Stromal cell of bone marrow (primary cell): ENCODE measurements at places on chromosomes 2 and 18.

GRCh38 chr18:35139517-35139916 is 98.3 kb downstream of the MAPRE2 start:
- no peak for DNase-seq

- no peak for DNase-seq
Observed at GRCh38 chr2:75790121-75790813, 79.6 kb upstream of the GCFC2 start.

GRCh38 chr2:172624996-172625395 is 69.1 kb downstream of the PDK1 start:
- DNase-seq = no peak

DNA sequence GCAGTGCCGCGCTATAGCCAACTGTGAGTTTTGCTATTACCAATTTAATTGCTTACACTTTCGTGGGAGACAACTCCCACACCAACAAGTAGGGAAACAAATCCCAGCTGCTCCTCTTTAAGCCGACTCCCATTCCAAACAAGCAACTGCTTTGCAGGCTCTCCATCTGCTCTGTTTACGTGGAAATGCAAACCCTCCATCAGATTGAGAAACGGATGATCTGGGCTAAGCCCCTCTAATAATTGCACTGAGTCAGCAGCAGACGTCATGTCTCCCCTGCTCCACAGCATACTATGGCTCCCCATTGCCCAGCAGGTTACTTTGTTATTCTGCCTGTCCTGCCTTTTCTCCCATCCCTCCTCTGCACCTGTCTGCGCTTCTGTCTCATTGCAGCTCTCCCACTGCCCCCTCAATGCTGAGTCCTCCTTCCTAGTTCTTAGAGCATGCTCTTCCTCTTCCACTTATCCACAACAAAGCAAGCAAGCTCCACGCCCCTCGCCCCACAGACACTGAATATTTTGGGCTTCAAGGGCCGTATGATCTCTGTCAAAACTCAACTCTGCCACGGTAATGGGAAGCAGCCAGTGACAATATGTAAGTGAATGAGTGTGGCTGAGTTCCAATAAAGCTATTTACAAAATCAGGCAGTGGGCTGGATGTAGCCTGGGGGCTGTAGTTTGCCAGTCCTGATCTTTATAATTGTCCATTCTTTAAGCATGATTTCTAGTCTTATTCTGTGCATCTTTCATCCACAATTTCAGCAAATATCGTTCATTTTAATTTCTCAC is 39.5 kb upstream of the ARL4C start:
- DNase-seq = no peak

GRCh38 chr2:237296756-237297155 is 117.2 kb downstream of the COL6A3 start:
- peak; percentile 85 for DNase-seq

DNA sequence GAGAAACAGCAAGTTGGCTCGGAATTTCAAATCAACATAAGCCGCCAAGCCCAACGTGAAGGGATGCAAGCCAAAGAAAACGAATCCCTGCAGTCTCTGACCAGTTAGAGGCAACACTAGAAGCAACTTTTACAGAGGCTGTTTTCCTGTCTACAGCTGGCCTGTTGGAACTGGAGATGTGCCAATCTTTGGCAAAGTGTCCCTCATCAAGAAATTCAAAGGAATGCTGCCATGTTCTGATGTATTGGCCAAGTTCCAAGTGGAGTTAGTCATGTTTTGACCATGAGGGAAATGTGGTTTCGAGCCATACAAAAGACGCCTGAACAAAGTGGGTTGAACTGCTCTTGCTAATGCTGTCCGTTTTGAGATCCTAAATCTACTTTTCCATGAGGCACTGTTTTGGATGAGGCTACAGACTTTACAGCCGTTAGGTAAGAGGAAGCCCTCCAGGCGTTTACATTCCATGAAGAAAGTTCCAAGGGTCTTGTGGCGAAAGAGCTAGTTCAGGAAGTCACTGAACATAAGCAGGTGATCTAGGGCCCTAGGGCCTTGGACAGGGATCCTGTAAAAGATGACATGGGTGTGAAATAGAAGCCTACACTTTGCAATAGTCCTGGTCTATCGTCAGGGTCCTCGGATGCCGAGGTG is 140.7 kb upstream of the PXDN start:
- peak; percentile 41 for DNase-seq

DNA sequence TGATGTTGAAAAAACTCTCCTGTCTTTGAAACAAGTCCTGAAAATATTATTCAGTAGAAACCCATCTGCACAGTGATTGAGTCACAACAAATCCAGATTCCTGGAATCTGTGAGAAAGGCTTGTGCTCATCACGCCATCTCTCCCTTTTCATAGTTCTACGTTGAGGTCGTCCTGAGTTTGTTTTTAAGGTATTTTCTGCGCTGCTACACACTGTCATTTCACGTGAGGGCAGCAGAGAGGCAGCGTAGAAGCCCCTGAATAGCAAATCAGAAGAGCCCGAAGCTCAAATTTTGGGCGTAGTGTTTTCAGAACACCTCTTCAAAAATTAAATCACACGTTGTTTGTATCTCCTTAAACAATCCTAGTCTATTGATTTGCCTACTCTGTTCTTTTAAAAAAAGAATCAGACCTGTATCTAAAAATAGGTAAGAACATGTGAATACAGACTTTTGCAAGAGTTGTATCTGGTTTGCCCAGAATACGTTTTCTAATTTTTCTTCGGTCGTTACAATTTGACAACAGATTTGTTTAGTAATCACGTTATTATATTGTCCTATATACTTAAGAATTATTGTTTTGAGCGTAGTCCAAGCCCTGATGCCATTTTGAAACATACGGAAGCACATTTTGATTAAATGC is 61.6 kb upstream of the SLC38A11 start:
- DNase-seq = peak; percentile 24

- no peak for DNase-seq
Observed at GRCh38 chr2:16069663-16069932, 129.2 kb downstream of the MYCN start.

GRCh38 chr2:119264781-119265692 is 41.4 kb downstream of the STEAP3 start:
- DNase-seq = no peak

- peak; percentile 57 for DNase-seq
Observed at GRCh38 chr2:171297956-171298355, 135.8 kb downstream of the METTL8 start.

DNA sequence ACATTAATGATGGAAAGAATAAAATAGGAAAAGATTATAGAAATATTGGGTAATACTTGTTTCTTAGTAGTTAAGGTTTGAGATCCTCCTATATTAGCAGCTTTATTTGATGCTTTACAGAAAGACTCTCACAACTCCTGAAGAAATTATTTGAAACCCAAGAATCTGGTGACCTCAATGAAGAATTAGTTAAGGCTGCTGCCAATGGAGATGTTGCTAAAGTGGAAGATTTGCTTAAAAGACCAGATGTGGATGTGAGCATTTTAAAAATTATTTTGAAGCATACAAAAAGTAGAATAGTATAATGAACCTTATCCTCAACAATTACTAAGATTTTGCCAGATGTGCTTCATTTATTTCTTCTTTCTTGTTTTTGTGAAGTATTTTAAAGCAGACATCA is 59.1 kb downstream of the MIB1 start:
- no peak for DNase-seq

- DNase-seq = no peak
Observed at GRCh38 chr2:113069676-113070605, 2.2 kb downstream of the IL1F10 start.

- no peak for DNase-seq
Observed at GRCh38 chr18:79818036-79818435, 20.3 kb downstream of the KCNG2 start.

GRCh38 chr2:217979151-217979811 is 23.5 kb downstream of the TNS1 start:
- no peak for DNase-seq

- no peak for DNase-seq
Observed at GRCh38 chr18:34789768-34790344, 79.8 kb downstream of the DTNA start.

DNA sequence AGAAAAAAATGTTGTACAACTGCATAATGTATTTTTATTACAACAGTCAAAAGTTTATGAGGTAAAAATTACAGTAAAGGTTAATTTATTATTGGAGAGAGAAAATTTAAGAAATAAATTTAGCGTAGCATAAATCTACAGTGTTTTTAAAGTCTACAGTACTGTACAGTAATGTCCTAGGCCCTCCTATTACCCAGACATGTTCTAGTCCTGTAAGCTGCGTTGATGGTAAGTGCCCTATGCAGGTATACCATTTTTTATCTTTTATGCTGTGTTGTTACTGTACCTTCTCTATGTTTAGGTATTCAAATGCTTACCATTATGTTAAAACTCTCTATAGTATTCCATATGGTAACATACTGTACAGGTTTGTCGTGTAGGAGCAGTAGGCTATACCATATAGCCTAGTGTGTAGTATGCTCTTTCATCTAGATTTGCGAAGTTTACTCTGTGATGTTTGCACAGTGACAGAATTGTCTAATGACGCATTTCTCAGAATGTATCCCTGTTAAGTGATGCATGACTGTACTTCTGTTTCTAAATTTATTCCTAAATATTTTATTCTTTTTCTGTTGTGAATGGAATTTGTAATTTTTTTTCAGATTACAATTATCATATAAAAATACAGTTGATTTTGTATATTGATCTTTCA is 24.5 kb downstream of the ABI2 start:
- DNase-seq = no peak

- DNase-seq = no peak
Observed at GRCh38 chr2:9027884-9028283, 24.4 kb upstream of the MBOAT2 start.

- DNase-seq = peak; percentile 63
Observed at GRCh38 chr18:7273301-7273921, 42.5 kb downstream of the LRRC30 start.

DNA sequence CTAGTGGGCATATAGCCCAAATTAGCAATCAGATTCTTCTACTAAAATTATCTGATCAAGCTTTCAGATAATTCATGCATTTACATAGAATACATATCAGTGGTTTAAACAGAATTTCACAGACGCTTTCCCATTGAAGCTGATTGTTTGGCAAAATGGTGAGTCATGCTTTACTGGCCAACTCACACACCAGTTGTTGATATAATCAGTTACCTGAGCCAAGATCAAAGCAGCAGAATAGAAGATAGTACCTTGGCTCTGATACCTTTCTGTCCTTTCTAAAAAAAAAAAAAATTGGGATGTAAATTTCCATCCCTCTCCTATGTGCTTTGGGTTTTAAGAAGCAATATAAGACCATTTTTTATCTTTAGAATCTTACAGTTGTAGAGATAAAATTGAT is 178.0 kb downstream of the MCFD2 start:
- no peak for DNase-seq

DNA sequence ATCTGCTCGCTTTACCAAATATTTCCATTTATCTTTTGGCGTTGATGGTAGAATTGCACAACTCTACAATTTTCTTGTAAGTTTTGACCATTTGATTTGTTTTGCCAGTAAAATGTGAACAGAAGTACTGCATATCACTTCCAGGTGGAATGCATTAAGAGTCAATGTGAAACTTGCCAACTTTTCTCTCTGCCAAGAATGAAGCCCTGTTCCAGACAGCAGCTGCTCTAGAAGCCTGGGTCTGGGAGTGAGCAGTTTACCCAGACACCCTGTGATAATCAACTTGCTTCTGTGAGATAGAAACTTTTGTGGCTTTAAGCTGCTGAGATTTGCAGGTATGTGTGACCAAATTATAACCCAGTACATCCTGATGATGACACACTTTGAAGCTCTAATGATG is 115.9 kb upstream of the SYT4 start:
- DNase-seq = no peak

- DNase-seq = no peak
Observed at GRCh38 chr2:73406996-73407395, 21.4 kb downstream of the ALMS1 start.

DNA sequence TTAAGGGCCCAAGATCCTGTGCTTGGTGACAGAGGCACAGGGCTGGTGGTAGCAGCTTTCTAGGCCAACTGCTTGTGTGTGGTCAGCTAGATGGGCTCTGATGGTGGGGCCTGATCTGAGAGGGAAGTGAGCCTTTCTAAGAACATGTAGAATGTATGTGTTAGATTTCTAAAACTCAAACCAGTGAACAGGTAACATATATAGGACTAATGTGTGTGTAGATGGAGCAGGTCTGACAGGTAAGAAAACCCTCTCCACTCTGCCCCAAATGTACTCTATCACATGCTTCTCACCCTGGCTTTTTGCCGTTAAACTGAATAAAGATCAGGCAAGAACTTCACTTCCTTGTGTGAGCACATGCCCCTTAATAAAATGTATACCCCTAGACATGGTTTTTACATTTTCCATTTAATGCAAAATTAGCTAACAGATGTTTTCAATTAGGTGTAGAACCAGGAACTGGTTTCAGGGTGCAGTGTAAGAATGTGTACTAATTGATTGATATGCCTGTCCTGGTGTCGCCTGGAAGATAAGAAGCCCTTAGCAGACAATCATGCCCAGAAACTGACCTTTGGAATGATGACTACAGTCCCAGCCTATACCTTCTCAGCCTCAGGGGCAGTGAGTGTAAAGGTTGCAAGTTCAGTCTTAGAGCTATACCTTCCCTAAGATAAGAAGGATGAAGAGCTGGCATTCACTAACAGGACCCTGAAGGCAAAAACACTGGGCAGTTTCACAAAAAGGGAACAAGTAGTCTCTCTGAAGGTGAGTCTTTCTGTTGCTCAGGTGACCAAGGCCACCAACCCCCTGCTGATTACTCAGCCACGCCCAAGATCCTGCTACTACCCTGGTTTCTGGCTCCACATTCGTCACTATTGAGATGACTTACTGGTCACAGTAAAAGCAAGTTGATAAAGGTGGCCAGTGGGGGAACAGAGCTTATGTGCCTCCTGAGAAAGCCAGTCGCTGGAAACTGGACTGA is 71.2 kb downstream of the SPATS2L start:
- DNase-seq = no peak

DNA sequence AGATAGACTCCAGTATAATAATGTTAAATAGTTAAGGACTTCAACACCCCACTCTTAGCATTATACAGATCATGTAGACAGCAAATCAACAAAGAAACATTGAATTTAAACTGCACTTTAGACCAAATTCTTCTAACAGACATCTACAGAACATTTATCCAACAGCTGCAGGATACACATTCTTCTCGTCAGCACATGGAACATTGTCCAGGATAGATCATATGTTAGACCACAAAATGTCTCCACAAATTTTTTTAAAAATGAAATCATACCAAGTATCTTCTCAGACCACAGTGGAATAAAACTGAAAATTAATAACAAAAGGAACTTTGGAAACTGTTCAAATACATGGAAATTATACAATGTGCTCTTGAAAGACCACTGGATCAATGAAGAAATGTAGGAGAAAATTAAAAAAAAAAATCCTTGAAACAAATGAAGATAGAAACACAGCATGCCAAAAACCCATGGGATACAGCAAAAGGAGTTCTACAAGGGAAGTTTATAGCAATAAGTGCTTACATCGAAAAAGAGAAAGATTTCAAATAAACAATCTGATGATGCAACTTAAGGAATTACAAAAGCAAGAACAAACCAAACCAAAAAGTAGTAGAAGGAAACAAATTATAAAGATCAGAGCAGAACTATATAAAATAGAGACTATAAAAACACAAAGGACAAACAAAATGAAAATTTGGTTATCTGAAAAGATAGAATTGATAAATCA is 12.3 kb upstream of the SPP2 start:
- DNase-seq = no peak

- peak; percentile 58 for DNase-seq
Observed at GRCh38 chr18:43869451-43870008, 592.2 kb upstream of the SYT4 start.

- DNase-seq = no peak
Observed at GRCh38 chr18:6505498-6505875, 90.8 kb upstream of the L3MBTL4 start.
